ENCODE measurements at places on chromosomes 5 and 9. TPM values are rescaled to one million over a fixed set of nuclear protein-coding genes. Genes with fewer than 3 reads are reported as not detected.
A peak's percentile ranks its signal among the peaks of the same experiment; 100 is the strongest.

DOCK8 gene
- 270 TPM for total RNA-seq

PCDHGA1 gene
- total RNA-seq, result 0.04 TPM

LCN2 gene
- not detected for total RNA-seq

PAM gene
- 15.0 TPM for total RNA-seq

PCDHAC1 gene
- not detected for total RNA-seq

GRCh38 chr5:16600397-16600796 lies 16.4 kb downstream of the RETREG1 start:
- DNase-seq, result no peak

GRCh38 chr5:133032852-133033742 lies 6.7 kb upstream of the ZCCHC10 start:
- DNase-seq, result no peak

- no peak for DNase-seq
Observed at GRCh38 chr9:124266826-124267201, 9.1 kb downstream of the NEK6 start.

- no peak for DNase-seq
Observed at GRCh38 chr5:177085985-177086653, 596 bp upstream of the FGFR4 start.

DNA sequence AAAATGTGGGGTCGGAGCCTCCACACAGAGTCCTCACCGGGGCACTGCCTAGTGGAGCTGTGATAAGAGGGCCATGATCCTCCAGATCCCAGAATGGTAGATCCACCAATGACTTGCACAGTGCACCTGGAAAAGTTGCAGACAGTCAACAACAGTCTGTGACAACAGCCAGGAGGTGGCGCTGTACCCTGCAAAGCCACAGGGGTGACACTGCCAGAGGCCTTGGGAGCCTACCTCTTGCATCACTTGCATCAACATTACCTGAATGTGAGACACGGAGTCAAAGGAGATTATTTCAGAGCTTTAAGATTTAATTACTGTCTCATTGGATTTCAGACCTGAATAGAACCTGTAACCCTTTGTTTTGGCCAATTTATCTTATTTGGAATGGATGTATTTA lies 614.1 kb upstream of the CDH9 start:
- DNase-seq, result no peak

- DNase-seq, result no peak
Observed at GRCh38 chr5:56382896-56383295, 149.8 kb upstream of the ANKRD55 start.

GRCh38 chr9:125758986-125759763 lies 12.0 kb downstream of the PBX3 start:
- DNase-seq, result no peak

DNA sequence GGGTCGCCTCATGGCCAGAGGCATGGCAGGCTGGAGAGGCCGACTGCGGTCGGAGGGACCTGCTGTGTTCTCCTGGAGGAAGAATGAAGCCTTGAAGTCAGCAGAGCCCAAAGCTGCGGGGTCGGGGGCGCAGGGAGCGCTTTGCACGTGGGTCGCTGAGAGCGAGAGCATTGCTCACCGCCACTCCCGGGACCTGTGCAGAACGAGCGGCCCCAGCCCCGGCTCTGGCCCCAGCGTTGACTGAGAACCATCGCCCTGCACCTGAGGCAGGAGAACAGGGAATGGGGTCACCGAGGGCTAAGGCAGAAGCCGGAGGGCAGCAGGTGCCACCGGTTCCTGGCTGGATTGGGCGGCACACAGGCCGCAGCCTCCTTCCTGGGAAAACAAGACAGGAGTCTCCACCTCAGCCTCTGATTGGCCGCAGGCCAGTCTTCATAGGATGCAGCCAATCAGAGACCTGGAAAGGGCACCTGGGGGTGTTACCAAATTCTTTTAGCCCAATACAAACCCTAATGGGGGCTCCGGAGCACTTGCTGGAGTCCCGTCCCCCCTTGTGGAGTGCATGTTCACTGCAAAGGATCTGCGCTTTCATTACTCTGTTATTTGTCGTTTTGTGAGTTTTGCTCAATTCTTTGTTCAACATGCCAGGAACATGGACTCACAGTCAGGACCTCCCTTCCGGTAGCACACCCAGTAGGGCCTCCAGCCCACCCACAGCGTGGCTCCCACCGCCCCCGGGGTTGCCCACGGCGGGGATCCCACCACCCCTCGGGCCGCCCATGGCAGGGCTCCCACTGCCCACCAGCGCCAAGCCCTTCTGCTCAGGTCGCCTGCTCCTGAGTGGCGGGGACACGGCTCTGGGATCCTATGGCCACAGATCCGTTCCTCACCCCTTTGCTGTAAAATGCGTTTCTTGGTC lies 24.7 kb upstream of the SLC6A19 start:
- no peak for DNase-seq

DNA sequence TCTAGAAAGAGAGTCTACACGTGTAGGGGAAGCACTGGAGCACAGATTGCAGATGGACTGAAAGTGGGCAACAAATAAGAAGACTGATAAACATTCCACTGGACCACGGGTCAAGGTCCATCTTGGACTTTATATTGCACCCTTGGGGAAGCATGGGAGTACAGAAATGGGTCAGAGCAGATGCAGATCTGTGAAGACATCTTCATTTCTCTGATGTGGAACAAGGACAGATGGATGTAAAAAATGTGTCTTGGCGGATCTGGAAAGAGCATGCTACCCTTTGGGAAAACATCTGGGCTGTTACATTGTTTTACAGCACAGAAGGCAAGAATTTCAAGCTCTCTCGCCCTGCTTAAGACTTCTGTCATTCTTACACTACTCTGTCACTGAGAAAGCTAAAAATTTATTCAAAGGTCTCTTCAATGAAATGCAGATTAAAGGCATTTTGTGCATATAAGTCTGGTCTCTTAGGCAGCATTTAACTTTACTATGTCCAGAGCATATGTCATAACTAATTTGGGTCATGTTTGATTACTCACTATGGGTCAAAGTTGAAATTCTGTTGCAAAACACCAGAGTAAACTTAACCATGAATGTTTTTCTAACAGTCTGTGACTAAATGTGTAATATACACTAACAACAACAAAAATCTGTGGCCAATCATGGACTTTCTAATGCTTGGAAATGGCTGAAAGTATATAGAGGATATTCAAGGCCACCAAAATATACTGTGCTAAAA lies 756.4 kb upstream of the DMAC1 start:
- no peak for DNase-seq

DNA sequence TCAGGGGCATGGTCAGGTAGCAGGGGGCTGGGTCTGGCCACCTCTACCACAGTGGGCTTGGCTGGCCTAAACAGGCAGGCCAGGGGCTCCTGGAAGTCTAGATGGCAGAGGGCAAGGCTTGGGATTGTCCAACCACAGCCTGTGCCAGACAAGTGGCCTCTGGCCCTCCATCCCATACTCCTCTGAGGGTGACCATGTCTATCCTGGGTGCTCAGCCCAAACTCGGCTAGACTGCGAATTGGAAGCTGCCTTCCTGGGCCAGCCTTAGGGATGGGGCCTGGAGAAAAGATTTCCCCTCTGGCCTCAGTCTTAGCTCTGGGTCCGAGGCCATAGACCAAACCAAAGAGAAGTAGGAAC lies 110.5 kb downstream of the PHF2 start:
- peak; percentile 3 for DNase-seq

GRCh38 chr5:134837530-134838181 lies 8.1 kb upstream of the C5orf24 start:
- no peak for DNase-seq

DNA sequence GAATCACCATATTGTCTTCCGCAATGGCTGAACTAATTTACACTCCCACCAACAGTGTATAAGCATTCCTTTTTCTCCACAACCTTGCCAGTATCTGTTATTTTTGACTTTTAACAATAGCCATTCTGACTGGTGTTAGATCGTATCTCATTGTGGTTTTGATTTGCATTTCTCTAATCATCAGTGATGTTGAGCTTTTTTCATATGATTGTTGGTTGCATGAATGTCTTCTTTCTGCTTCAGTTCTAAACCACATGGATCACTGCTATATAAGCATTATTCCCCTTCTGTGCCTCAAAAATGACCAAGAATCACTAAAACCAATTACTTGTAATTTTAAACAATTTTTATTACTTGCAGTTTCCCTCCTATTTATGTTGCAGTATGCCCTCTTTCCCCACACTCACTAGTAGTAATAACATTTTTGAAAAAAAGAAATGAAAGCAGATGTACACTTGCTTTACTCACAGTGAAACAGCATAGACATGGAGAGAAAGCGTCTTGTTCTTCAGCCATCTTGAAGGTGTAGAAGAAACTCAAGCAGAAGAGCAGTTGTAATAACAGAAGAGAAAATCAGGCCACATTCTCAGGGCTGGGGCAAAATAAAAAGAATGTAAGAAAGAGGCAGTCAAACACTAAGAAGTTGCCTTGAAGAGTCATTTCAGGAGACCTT lies 4.5 kb upstream of the TMEM252 start:
- no peak for DNase-seq

DNA sequence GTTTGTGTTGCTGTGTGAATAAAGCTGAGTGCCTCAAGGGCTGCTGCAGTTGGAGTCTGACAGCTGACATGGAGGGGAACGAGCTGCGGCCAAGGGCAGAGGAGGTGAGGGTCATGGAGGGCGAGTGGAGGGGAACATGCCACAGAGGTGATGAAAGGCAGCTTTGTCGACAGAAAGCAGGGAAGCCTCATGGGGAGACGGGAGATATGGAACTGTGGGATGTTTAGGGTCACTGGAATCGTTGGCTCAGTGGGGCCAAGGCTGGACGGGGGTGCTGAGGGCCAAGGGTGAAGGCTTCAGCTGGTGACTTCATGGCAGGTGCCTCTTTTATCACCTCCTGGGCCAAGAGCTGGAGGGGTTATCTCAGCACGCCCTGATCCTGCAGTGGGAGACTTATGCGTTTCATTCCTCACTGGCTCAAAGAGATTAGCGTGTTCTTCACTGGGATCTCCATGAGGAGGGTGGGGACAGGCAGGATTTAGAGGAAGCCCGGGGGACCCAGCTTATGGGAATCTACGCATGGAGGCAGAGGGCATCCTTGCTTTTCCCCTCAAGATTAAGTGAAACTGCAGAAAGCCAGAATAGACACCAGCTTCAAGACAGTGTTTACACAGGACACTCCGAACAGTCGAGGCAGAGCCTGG lies 42.2 kb downstream of the FAM240B start:
- DNase-seq, result no peak

- DNase-seq, result no peak
Observed at GRCh38 chr9:27421577-27421976, 102.5 kb upstream of the IFNK start.

- DNase-seq, result no peak
Observed at GRCh38 chr5:112570708-112571444, 151.8 kb upstream of the EPB41L4A start.

GRCh38 chr9:16825331-16825725 lies 45.1 kb downstream of the BNC2 start:
- DNase-seq, result no peak

DNA sequence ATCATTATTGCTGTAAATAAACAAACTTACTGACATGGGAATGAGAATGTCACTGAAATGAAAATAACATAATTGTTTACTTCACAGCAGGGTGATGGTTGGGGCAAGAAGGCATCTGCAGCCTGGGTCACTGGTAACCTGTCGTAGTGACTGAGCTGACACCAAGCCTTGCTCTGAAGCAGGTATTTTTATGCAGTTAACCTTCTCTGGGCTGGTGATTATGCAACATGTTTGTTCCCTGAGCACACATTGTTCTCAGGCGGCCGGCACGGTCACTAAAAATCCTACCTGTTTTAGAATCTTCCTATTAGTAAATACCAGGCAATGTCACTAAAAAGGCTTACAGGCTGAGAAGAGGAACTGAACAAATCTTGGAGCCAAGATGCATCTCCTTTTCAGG lies 157.7 kb upstream of the NR3C1 start:
- DNase-seq, result no peak
